Uterine smooth muscle cell (primary cell): ENCODE measurements at places on chromosomes 13 and 19. TPM values are rescaled to one million over a fixed set of nuclear protein-coding genes. Genes with fewer than 3 reads are reported as not detected.

Gene CCL25
- total RNA-seq: not detected in 2 replicates

Gene ABHD17A
- total RNA-seq: 69.7 and 71.1 TPM in 2 replicates

Gene DNAAF3
- 0.33 and 0.75 TPM in 2 replicates for total RNA-seq

Gene PEX11G
- 3.2 and 4.1 TPM in 2 replicates for total RNA-seq

Gene USHBP1
- total RNA-seq: under 0.01 TPM in 1 of 2 replicates, not detected in the other

Gene NOVA2
- under 0.01 TPM in 1 of 2 replicates, not detected in the other for total RNA-seq

Gene TSHZ3
- total RNA-seq: 7.5 and 14.0 TPM in 2 replicates

Gene ZNF577
- 4.0 and 7.2 TPM in 2 replicates for total RNA-seq

Gene SIGLEC5
- not detected in 2 replicates for total RNA-seq

Gene WBP4
- 13.8 and 15.2 TPM in 2 replicates for total RNA-seq
